Eye (tissue), 1 donor: ENCODE measurements at places on chromosomes 2 and 18.

- DNase-seq = no peak
These were observed 263.9 kb upstream of the APCDD1 start for GRCh38 chr18:10190564-10190963.

- DNase-seq = no peak
These were observed 415.7 kb upstream of the TCF4 start for GRCh38 chr18:56003720-56004088.

DNA sequence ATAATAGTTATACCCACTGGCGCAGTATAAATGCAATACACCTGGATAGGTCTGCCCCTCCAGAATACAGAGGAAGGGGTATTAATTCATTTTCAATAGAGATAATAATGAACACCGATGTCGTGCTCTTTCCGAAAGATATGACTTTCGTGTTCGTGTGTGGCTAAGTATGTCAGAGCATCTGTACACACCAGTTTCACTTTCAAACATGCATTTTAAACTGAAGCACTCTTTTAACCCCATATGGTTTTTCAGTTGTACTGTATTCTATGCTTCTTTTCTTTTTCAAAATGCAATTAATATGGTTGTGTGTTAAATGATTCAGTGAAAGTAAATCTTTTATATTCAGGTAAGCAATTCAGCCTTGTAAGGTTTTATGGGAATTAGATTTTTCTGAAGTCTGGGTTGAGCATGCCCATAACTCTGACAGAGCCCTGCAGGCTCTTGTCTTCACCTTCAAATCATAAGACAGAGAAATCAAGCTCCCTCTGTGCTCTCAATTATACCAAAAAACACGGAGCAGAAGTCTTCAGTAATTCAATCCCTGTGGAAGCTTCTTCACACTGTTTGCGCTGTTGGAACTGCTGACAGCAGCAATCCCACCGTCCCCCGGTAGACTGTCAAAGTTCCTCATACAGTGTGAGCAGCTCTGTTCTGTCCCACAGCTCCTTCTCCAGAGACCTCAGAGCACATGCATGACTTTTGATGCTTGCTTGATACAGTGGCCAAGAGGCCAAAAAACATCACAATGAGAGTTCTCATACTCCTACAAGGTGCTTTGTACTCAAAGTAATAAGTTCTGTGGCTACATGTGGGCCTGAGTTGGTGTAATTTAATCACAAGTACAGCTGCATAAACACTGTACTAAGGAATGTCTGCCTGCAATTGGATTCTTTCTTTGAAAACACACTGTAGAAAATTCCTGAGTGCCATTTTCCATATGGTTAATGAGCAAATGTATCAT, 186.8 kb downstream of the ZNF521 start:
- DNase-seq = peak; percentile 71

GRCh38 chr2:230602562-230603230, 109.9 kb upstream of the CAB39 start:
- no peak for DNase-seq

DNA sequence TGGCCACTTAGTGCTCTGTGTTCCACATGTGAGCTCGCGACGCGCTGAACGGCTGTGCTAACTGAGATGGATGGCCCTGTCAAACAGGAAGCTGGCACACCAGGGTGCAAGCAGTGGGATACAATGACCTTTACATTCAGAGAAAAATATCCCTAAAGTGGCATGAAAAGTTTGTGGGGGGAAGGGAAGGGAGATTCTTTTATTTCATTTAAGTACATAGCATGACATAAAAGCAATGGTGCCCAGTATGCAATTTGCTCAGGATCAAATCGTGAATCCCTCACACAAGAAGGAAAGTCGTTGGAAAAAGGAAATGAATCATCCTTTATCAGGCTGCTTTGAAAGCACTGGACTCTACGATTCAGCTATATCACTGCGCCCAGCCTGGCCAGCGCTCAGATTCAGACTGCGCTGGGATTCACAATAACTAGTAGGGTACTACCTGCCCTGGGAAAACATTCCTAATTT, 26.0 kb downstream of the SATB2 start:
- no peak for DNase-seq

- DNase-seq = no peak
These were observed 176.4 kb upstream of the RAB6C start for GRCh38 chr2:129803032-129803431.

- DNase-seq = peak; percentile 43
These were observed 51.3 kb downstream of the RNF144A start for GRCh38 chr2:6968319-6969100.

DNA sequence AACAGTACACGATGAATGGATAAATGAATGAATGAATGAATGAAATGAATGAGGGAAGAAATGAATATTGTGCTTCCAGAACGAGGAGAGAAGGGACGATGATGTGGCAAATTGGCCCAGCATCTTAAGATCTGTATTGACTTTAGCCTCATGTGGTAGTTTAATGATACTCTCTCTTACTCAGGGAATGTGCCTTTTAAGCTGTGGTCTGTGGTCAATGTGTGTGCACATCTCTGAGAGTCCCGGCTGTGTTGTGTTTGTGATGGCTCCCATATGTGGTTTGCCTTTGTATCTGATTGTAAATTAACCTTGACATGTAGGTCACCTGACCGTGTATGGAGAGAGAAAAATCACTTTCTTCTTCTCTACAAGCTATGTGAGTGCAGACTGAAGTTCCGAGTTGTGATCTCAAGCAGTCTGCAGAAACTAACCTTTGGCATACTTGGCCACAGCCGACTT, 91.2 kb downstream of the NEDD4L start:
- no peak for DNase-seq

DNA sequence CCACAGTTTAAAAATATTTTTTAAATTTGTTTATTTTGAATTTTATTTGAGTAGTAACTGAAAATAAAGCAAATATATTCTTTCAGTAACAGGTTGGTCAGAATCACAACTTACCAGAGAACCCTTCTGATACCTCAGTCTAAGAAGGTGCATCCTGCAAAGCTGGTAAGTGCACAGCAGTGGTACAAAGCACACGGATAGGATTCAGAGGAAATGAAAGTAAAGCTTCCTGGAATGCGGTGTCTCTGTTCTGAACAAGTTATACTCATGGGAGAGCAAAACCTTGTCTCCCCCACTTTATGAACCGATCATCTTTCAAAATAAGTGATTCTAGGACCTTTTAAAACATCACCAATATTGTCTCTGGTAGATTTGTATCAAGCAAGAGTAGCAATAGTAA, 398.3 kb downstream of the TMX3 start:
- DNase-seq = no peak

DNA sequence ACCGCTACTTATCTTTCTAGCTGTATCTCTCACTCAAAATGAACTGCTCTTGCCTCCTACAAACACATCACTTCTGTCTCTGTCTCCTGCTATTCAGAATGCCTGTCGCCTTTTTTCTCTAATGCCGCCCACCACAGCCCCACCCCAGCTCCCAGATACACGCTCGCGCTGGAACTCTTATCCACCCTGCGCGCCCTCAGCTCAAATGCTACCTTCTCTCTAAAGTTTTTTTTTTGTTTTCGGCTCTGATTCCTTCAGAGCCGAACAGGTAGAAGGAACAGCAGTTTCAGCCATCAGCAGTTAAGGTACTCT, 3.9 kb upstream of the SOS1 start:
- no peak for DNase-seq

- DNase-seq = no peak
These were observed 24.8 kb upstream of the TFCP2L1 start for GRCh38 chr2:121309801-121310200.

GRCh38 chr2:222707689-222708273, 36.3 kb downstream of the MOGAT1 start:
- DNase-seq = no peak

- DNase-seq = no peak
These were observed 244.6 kb upstream of the NT5C1B start for GRCh38 chr2:18833941-18834340.

DNA sequence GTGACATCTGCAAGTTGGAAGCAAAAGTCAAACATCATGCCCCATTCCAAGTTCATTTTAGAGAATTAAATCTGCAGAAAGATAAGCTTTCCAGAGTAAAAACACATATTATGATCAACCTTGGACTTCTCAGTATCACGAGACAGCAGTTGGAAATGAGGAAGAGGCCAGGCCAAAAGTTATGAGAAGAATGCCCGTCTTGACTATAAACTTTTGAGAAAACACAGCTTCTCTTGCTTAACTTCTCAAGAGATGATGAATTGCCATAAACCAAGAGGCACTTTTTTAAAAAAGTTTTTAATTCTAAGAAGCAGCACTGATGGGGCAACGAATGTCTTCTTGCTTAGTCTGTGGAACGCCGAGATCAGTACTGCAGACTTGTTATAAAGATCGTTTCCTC, 52.6 kb upstream of the NFU1 start:
- DNase-seq = no peak

GRCh38 chr2:133848111-133848649, 279.9 kb upstream of the NCKAP5 start:
- peak; percentile 20 for DNase-seq

GRCh38 chr18:63936932-63937393, 12.1 kb upstream of the HMSD start:
- no peak for DNase-seq

DNA sequence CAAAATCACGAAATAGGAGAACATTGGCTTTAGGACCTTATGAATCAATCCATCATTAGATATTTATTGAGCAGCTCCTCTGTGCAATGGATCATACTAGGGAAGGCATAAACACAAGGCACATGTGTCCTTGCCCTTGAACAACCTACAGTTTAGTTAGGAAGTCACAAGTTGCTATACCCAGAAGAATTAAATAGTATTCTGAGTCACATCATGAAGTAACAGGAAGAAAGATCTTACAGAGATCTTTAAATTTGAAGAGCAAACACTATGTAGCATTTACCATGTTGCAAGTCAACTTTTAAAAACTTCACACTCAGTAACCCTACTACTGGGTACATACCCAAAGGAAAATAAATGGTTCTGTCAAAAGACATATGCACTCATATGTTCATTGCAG, 355.2 kb upstream of the SLC14A2 start:
- DNase-seq = no peak

GRCh38 chr18:27599202-27599829, 414.2 kb upstream of the CHST9 start:
- peak; percentile 79 for DNase-seq

GRCh38 chr2:88471083-88471942, 18.8 kb upstream of the FOXI3 start:
- DNase-seq = no peak

- DNase-seq = no peak
These were observed 59.7 kb downstream of the POLE4 start for GRCh38 chr2:75018162-75018561.

GRCh38 chr2:66781804-66782203, 346.9 kb downstream of the MEIS1 start:
- no peak for DNase-seq

GRCh38 chr2:27647737-27648136, 15.7 kb downstream of the SUPT7L start:
- no peak for DNase-seq

DNA sequence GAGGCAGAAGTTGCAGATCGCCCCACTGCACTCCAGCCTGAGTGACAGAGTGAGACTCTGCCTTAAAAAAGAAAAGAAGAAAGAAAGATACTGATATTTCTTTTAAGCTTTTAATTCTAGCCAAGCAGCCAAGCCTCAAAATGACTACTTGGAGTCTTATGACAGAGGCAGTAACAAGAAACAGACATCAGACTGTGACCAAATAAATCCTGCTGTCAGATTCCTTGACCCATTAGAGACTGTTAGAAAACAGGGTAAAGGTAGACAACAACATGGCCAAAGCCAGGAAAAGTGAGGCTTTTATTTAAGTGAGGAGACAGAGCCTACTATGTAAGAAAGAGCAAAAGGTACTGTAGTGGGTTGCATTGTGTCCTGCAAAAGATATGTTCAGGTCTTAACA, 83.4 kb upstream of the NARS1 start:
- no peak for DNase-seq

DNA sequence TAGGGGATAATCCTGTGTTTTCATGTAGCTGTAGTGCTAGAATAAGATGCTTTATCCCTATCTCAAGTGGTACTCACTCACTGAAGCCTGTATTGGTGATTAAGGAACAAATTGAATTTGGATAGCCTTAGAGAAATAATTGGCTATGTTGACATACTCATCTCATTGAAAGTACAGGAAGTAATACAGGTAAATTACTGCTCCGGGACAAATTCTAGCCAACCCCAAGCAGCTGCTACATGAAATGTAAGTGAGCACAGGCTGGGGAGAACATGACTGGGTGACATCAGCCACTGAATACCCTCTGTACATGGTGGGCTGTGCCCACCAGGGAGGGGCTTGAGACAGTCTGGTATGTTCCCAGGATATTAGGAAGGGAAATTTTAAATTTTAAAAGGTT, 188.4 kb upstream of the RASGRP3 start:
- no peak for DNase-seq

DNA sequence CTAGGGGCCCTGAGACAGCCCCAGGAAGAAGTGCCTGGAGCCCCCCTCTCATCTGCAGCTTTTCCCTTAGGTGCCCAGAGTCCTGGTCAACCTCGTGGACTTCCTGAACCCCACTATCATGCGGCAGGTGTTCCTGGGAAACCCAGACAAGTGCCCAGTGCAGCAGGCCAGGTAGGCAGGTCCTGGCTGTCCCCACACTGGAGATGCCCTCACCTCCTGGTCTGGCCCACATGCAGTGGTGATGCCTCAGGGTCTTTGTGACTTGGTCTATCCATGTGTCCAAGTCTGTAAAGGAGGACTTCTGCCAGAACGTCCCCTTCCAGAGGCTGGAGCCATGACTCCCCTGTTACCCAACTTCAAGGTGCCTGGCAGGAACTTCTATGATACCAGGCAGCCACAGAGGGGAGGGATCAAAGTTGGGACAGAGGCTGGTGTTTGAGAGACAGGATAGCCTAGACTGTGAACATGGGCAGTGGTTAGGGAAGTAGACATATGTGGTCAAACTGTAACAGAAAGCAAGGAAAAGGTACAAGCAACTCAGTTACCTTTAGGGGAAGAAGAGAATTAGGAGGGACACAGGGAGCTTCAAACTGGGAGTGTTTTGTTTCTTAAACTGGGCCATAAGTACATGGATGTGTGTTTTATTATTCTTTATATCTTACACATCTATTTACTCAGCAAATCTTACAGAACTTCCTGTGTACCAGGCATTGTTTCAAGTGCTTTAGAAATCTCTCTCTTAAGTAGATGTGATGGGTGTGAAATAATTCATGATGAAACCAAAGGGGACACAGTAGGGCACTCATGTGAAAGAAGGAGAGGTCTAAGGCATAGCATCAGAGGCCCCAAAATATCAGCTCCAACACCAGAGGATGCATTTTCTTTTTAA, 107.1 kb downstream of the PLB1 start:
- no peak for DNase-seq

GRCh38 chr2:120783371-120783791, 47.7 kb downstream of the GLI2 start:
- peak; percentile 73 for DNase-seq

- DNase-seq = no peak
These were observed 633 bp upstream of the PPIG start for GRCh38 chr2:169583518-169583917.

GRCh38 chr2:183371545-183371944, 247.3 kb downstream of the NUP35 start:
- no peak for DNase-seq

DNA sequence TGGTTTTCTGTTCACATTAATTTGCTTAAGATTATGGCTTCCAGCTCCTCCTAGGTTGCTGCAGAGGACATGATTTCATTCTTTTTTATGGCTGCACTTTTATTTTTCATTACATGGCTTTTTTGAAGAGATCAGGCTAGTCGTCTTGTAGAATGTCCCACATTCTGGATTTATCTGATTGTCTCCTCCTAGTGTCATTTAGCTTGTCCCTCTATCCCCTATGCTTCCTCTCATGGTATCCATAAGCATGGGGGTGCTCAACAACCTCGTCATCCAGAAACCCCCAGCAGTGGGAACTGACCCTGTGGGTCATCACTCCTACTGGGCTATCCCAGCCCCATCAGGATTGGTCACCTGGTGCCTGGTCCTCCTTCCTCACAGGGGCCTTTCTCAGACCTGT, 49.6 kb downstream of the SERTAD2 start:
- no peak for DNase-seq
